ENCODE measurements at places on chromosomes 11 and 22. TPM values are rescaled to one million over a fixed set of nuclear protein-coding genes. Genes with fewer than 3 reads are reported as not detected.
A peak's percentile ranks its signal among the peaks of the same experiment; 100 is the strongest.

The CCDC73 gene
- not detected for total RNA-seq

The ISX gene
- total RNA-seq = not detected

The ATL3 gene
- total RNA-seq = 44.0 TPM

The MMP12 gene
- not detected for total RNA-seq

The CABP7 gene
- 0.13 TPM for total RNA-seq

The BTG4 gene
- not detected for total RNA-seq

GRCh38 chr11:112966561-112966960 lies 5.3 kb downstream of the NCAM1 start:
- DNase-seq = no peak

GRCh38 chr22:39215426-39216142 lies 29.2 kb downstream of the PDGFB start:
- DNase-seq = peak; percentile 52

DNA sequence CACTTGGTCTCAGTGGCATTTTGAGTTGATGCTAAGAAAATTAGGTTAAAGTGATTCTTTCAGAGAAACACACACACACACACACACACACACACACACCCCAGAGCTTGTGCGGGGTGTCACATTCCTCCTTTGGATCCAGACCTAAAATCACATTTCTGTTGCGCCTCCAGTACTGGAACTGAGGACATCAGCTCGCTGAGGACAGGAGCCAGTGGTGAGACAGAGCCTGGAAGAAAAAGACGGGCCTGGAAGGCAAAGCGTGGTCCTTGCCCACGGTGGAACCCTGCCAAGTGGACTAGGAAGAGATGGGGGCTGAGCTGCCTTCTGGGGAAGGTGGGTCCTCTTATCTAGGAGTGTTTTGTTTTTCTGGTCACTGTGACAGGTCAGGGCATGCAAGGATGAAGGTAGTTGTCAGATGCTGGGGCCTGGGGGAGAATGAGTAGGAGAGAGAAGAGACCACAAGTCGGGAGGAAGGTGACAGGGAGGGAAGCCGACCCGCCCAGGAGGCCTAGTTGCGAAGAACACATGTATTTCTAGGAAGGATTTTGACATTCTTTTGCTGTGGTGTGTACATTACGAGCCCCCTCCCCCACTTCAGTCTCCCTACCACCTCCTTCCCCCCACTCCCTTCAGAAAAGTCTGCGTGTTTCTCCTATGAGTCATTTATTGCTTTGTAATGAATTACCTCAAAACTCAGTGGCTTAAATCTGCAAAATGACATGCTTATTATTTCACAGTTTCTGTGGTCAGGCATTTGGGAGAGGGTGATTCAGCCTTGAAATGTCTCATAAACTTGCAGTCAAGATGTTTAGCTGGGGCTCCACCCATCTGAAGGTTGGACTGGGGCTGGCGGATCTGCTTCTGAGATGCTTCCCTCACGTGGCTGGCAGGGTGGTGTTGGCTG lies 4.8 kb upstream of the ELFN2 start:
- peak; percentile 44 for DNase-seq

DNA sequence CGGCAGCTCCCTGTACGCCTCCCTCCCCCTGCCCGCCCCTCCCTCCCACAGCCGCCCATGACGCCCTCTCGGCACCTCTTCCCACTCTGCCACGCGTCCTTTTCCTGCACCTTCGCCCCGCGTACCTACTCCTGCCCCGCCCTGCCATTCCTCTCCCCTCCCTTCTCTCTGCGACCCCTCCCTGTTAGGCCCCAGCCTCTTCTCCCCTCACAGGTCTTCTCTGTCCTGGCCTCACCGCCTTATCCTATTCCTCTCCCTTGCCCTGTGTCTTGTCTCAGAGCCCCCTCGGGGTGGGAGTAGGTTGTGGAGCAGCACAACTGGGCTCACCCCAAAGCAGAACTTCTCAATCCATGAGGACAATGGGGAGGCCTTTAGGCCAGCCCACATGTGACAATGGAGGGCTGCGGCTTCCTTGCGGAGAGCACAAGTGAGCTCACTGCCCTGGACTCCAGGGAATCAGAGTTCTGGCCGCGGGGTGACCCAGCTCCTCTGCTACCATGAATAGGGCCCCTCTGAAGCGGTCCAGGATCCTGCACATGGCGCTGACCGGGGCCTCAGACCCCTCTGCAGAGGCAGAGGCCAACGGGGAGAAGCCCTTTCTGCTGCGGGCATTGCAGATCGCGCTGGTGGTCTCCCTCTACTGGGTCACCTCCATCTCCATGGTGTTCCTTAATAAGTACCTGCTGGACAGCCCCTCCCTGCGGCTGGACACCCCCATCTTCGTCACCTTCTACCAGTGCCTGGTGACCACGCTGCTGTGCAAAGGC lies 539 bp downstream of the SLC35C1 start:
- peak; percentile 30 for DNase-seq

DNA sequence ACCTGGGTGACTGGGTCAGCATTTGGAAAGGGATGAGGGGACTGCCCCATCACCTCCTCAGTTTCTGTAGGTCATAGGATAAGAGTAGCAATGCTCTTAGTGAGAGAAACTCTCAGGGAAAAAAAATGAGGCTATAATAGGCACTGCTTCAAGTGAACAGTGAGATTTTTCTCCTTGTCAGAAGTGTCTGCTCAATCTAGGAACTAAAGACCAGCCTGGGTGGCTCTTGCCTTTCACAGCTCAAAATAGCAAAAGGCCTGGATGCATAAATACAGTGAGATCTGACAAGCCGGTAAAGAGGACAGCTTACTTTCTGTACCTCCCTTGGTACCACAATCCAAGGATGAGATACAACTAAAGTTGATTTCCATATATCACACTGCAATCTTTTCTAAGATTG lies 205.6 kb upstream of the ANO5 start:
- no peak for DNase-seq

- no peak for DNase-seq
Measured at GRCh38 chr11:83255366-83255765, 30.8 kb downstream of the CCDC90B start.

DNA sequence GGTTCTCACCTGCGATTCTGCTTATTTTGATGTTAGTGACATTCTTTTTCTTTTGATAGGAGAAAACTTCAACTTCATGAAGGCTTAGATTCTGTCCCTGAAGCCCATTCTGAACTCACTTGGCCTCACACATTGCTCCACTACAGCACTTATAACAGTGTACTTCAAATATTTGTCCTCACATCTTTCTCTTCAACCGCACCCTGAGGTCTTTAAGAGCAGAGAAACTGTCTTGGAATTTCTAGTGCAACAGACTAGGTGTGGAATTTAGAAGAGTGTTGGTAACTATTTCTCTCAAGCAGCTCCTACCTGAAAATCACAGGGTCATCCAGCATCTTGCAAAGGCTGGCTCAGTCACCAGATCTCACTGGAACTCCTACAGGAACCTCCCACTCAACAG lies 7.8 kb downstream of the MRGPRX3 start:
- no peak for DNase-seq

DNA sequence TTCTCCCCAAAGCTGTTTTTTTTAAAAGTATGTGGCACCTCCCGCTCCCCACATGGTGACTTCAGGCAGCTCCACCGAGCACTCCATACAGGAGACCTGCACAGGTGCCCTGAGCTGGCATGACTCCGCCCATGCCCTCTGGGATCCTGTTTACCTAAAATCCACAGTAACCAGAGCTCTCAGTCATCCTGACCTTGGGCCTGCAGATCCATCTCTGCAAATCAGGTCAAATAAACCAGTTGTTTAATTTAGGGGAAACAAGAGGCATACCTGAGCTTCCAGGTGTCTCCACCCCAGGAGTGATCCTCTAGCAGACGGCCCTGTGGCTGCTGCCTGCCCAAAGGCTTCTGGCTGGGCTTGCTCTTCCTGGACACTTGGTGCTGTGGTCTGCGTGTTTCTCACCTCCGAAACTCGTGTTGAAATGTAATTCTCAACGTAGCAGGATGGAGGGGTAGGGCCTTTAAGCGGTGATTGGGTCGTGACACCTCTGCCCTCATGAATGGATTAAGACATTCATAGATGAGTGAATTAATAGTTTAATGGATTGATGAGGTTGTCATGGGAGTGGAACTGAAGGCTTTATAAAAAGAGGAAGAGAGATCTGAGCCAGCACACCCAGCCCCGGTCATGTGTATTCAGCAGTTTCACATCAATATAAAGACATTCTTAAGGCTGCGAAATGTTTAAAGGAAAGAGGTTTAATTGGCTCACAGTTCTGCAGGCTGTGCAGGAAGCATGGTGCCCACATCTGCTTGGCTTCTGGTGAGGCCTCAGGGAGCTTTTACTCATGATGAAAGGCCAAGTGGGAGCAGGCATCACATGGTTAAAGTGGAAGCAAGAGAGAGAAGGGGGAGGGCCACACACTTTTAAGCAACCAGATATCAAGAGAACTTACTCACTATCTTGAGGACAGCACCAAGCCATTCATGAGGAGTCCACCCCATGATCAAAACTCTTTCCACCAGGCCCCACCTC lies 34.1 kb downstream of the LINC01488 start:
- DNase-seq = no peak

DNA sequence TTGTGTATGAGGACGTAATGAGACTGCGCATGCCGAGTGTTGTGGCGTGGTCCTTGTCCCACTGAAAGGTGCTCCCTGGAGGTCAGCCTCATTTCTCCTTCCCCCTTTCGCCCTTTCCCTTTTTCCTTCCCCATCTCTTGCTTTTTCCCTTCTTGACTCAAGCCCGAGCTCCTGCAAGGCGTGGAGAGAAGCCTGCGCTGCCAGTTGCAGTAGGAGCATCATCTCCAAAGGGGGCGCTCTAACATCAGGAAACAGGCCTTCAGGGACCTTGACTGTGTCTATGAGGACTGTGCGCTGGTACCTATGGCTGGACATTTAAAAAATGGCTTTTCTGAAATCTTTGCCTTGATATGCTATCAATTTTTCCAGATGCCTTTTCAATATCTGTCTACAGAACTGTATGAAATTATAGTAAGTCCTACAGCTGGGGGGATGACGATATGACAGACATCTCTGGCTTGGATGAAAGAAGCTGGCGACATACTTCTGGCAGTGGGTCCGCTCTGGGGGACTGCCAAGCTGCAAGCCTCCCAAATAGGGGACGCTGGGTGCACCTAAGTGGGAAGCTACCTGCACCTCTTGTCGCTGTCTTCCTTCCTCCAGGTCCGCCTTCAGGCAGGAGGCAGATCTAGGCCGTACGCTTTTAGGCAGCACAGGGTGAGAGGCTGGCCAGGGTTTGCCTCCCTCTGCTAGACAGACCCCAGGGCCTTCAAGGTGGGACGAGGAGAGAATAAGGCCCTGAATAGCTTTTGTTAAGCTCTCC lies 96.5 kb downstream of the NXPE2 start:
- peak; percentile 72 for DNase-seq

DNA sequence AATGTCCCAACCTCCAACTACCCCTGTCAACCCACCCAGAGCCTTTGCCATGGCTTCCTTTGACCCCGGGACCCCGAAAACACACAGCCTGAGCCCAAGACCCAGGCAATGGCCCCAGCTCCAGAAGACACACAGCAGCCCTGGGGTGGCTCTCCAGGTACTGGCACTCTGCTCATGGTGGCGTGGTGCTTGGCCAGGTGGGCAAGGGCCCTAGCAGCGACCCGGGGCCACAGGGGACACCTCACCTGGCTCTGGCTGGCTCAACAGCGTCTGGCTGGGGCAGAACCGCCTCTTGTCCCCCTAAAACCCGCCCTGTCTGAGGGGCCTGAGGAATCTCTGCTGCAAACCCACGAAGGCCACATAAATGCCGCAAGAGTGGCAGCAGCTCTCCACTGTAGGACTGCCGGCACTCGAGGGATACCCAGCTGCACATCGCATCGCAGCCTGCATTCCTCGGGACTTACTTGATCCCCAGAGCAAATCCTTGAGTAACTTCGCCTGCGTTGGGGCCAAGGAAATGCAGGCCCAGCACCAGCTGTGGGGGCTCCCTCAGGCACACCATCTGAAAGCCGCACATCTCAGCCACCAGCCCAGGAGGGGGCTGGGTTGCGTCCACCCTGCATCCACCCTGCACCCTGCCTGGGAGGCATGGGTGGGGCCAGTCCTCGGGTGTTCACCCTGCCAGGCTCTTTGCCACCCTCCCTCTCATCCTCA lies 23.1 kb upstream of the GNB1L start:
- DNase-seq = no peak

- DNase-seq = peak; percentile 76
Measured at GRCh38 chr11:72569966-72570892, 104.0 kb downstream of the PDE2A start.

DNA sequence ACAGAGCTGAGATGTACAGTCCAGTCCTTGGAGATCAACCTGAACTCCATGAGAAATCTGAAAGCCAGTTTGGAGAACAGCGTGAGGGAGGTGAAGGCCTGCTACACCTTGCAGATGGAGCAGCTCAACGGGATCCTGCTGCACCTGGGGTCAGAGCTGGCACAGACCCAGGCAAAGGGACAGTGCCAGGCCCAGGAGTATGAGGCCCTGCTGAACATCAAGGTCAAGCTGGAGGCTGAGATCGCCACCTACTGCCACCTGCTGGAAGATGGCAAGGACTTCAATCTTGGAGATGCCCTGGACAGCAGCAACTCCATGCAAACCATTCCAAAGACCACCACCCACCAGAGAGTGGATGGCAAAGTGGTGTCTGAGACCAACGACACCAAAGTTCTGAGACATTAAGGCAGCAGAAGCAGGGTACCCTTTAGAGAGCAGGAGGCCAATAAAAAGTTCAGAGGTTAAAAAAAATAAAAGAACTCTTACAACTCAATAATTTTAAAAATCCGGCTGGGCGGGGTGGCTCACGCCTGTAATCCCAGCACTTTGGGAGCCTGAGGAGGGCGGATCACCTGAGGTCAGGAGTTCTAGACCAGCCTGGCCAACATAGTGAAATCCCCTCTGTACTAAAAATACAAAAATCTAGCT lies 69.9 kb upstream of the RTL6 start:
- peak; percentile 78 for DNase-seq

Data from SK-MEL-5 (cell line).